ENCODE measurements at places on chromosomes 2 and 18. TPM values are rescaled to one million over a fixed set of nuclear protein-coding genes. Genes with fewer than 3 reads are reported as not detected.

The NT5C1B gene
- not detected for total RNA-seq

DNA sequence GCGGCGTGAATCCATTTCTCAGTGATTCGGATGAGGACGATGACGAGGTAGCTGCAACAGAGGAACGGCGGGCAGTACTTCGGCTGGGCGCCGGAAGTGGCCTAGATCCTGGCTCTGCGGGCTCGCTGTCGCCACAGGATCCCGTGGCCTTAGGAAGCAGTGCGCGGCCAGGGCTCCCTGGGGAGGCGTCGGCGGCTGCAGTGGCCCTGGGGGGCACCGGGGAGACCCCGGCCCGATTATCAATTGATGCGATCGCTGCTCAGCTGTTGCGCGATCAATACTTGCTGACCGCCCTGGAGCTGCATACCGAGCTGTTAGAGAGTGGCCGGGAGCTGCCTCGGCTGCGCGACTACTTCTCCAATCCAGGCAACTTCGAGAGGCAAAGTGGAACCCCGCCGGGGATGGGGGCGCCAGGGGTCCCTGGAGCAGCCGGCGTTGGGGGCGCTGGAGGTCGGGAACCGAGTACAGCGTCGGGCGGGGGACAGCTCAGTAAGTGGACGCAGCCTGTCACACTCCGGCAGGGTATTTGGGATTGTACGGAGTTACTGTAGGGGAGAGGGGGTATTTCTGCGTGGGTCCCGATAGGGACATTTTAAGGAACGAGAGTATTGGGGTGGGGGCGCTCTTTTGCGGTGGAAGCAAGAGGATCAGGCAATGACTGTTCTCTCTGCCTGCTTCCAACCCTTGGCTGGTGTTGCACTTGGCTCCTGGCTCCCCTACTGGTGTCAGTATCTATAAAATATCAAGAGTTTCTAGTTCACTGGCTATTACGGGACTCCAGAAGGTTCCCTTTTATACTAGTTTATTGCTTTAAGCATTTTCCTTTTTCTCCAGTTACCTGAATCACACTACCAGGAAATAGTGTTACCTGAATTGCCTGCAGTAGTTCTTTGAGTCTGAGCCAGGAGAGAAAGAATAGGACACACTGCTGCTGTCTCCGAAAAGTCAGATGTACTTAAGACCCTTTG is 772 bp downstream of the RELCH start:
- DNase-seq: no peak

- no peak for DNase-seq
Measured at GRCh38 chr2:60391230-60391629, 162.2 kb downstream of the BCL11A start.

GRCh38 chr2:30272761-30273573 is 41.6 kb downstream of the LBH start:
- no peak for DNase-seq

GRCh38 chr2:229901819-229902218 is 20.0 kb downstream of the TRIP12 start:
- no peak for DNase-seq

GRCh38 chr2:5040571-5040970 is 651.6 kb upstream of the SOX11 start:
- no peak for DNase-seq

DNA sequence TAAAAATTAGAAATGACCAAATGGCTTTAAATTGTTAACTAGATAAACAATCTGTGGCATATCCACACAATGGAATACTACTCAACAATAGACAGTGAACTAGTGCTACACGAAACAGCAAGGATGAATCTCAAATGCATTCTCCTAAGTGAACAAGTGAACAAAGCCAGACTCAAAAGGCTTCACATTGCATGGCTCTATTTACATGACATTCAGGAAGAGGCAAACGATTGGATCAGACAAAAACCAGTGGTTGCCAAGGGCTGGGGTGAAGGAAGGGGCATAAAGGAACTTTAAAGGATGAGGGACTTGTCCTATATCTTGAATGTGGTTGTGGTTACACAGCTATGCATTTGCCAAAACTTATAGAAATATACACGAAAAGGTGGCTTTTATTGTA is 184.3 kb downstream of the RPIA start:
- DNase-seq: no peak

DNA sequence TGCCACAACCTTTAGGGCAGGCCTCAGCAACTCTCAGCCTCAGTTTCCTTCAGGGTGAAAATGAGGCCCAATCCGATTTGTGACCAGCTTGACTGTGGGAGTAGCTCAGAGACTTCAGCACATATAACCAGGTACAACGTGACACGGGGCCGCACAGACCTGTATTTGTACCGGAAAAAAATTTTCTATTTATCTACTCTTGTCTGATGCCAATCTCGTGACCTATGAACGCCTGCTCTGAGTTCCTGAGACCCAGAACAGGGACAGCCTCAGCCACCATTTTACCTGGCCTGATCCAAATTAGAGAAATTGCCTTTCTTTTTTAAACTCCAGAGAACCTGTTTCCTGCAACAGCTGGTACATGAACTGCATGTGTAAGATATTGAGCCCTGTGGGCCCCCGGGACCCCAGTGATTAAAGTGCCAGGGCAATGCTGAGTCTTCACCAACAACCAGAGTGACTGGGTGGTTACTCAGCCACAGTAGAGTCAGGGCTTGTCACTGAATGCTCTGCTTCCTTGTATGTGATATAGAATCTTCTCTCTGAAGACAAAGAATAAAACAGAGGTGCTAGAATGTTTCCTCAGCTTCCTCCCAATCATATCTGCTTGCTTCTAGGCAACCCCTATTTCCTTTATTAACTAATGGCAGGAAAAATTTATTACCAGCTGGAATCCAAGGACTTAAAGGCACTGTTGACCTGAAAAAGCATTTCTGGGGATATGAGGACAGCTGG is 47.8 kb upstream of the FZD7 start:
- DNase-seq: no peak

- no peak for DNase-seq
Measured at GRCh38 chr2:241777170-241777685, 606 bp downstream of the GAL3ST2 start.

DNA sequence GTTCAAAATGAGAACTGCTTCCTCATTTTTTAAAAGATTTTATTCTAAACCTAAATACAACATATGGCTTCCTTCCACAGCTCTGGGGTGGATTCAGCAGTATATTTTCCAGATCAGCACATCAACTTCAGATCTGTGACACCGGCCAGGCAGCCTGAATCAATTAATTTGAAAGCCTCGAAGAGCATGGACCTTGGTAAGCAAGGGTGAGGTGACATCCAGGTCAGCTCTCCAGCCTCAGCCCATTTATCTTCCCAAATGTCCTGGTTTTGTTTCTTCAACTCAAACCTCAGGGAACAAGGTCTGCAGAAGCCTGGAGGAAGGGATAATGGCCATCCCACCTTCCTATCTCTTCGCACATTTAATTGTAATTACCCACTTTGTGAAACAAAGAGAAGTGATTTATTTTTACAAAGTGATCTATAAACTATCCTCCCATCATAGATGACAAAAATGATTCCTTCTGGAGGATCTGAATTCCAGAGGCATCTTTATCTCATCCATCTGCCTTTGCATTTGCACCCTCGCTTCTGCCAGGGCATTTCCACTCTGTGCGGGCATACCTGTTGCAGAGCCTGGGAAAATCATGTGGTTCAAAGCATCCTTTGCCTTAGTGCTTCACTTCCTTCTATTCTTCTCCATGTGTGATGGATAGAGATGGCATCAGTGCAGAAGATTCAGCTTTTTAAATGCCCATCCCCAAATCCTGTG is 489.0 kb upstream of the NRP2 start:
- no peak for DNase-seq

GRCh38 chr18:39167990-39168389 is 1602.4 kb upstream of the CELF4 start:
- DNase-seq: no peak

GRCh38 chr18:2855560-2856350 is 8.9 kb downstream of the EMILIN2 start:
- no peak for DNase-seq

All from breast epithelium (tissue), 4 donors.